CD4-positive, alpha-beta T cell treated with Interleukin-21 for 1 hour (primary cell): ENCODE measurements at places on chromosomes 5 and 9.

- no peak for DNase-seq
Measured at GRCh38 chr9:16335788-16336580, 534.5 kb downstream of the BNC2 start.

DNA sequence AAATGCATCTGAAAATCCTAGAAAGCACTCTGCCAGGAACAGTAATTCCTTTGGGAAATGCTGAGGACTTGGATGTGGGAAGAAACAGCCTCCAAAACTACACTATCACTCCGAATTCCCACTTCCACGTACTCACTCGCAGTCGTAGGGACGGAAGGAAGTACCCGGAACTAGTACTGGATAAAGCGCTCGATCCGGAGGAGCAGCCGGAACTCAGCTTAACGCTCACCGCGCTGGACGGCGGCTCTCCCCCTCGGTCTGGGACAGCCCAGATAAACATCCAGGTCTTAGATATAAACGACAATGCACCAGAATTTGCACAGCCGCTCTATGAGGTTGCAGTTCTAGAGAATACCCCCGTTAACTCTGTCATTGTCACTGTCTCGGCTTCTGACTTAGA is 786 bp downstream of the PCDHB3 start:
- DNase-seq = no peak

GRCh38 chr5:154189256-154189818 is 1.2 kb upstream of the GALNT10 start:
- no peak for DNase-seq

DNA sequence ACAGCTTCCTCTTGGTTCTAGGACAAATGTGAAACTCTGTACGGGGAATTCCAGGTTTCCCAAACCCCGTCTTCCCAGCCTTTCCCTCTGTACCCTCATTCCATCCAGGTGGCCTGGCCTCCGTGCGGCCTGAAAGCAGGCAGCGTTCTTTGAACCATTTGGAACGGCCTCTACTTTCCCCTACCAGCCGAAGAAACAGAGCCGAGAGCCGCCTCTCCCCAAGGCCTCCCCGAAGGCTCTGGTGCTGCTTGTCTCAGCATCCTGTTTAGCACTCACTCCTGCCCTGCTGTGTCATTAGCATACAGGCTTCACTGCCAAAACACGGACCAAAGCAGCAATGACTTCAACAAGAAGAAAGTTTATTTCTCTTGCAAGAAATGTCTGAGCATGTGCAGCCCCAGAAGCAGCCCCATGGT is 137.7 kb downstream of the HSD17B3 start:
- DNase-seq = no peak

DNA sequence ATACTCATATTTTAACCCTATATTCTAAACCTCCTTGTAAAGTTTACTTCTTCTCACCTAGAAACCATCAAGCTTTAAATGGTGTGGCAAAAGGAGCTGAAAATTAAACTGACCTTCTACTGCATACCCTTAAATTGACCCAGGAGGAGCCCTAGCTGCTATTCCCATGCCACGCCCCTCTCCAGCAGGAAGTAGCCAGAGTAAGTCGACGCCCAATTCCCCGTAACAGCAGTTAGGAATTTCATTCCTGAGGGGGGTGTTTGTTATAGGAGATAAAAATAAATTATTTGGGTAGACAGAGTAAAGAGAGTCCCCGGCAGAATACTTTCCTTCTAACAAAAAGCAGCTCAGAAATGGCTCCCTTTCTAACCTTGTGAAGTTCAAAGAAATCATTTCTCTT is 111.8 kb upstream of the FAM174A start:
- no peak for DNase-seq

- DNase-seq = no peak
Measured at GRCh38 chr5:160703547-160704189, 148.3 kb downstream of the ATP10B start.
